ENCODE measurements at places on chromosomes 7 and 10. TPM values are rescaled to one million over a fixed set of nuclear protein-coding genes. Genes with fewer than 3 reads are reported as not detected.
A peak's percentile ranks its signal among the peaks of the same experiment; 100 is the strongest.

GRCh38 chr7:117800406-117800805, 72.8 kb downstream of the CTTNBP2 start:
- DNase-seq: peak; percentile 17

The LRRD1 gene
- 0.21 TPM for total RNA-seq

- DNase-seq: peak; percentile 93
Measured at GRCh38 chr10:80662429-80663261, 124.9 kb downstream of the SH2D4B start.

GRCh38 chr10:132433671-132434340, 36.8 kb downstream of the PWWP2B start:
- no peak for DNase-seq

The NSUN6 gene
- total RNA-seq: 16.0 TPM

GRCh38 chr7:113752289-113752688, 166.5 kb downstream of the PPP1R3A start:
- no peak for DNase-seq

GRCh38 chr10:89944138-89944537, 242.7 kb downstream of the KIF20B start:
- DNase-seq: no peak

The OGDHL gene
- total RNA-seq: 1.4 TPM

DNA sequence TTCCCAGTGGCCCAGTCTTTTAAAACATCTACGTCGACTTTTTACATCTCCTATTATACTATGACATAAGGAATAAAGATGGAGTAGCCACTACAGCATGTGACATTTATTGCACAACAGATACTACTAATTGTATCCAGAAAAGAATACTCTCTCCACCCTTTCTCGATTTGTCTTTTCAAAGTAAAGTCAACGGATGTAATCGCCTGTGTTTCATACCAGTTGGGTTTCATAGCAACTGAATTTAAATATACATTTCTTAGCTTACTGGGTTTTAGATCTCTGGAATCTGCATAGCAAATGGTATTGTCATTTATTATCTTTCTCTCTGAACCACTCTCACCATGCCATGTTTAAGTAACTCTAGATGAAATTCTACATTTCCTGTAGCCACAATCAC, 86.4 kb upstream of the TRIL start:
- DNase-seq: peak; percentile 47

- no peak for DNase-seq
Measured at GRCh38 chr7:51298912-51299311, 17.7 kb downstream of the COBL start.

Measured in tongue (tissue), 3 donors.